BJ (cell line): ENCODE measurements at places on chromosomes 2 and 18. TPM values are rescaled to one million over a fixed set of nuclear protein-coding genes. Genes with fewer than 3 reads are reported as not detected.

Gene GPR35
- polyA plus RNA-seq: 0.10 and 0.17 TPM in 2 replicates

GRCh38 chr2:151637271-151637781 is 97.0 kb downstream of the NEB start:
- DNase-seq: no peak

Gene RIT2
- not detected in 2 replicates for polyA plus RNA-seq

DNA sequence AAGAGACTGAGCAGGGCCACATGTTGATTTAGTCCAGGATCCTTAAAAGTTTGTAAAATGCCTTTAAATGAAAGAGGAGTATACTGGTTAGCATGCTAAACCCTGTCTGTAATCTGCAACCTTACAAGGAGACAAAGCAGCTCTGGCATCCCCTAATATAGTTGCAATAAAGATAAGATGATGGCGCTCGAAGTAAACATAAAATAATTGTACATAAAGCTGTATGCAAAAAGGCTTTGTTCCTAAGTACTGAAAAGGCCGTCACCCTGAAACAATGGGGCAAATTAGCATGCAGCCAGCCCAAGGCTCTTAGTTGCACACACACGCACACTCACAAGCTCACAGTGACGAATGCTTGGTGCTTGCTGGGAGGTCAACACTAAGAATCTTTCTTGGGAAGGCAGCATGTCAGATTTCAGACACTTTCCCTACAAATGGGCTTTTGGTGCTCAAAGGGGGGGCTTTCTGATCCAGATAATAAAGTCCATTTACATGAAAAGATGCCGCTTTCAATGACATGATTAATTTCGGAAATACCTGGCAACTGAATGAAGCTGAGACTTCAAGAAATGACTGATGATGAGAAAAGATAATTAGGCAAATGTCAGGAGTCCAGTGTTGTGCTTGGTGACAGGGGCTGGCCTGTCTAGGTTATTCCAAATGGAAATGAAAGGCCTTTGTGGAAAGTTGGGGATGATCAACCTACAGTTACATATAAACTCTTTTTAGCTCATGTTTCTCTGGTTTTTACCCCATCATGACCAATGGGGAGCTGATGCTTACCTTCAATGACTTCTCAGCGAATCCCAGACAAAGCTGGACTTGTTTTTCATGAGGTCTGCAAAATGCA is 370.3 kb downstream of the MEIS1 start:
- no peak for DNase-seq

DNA sequence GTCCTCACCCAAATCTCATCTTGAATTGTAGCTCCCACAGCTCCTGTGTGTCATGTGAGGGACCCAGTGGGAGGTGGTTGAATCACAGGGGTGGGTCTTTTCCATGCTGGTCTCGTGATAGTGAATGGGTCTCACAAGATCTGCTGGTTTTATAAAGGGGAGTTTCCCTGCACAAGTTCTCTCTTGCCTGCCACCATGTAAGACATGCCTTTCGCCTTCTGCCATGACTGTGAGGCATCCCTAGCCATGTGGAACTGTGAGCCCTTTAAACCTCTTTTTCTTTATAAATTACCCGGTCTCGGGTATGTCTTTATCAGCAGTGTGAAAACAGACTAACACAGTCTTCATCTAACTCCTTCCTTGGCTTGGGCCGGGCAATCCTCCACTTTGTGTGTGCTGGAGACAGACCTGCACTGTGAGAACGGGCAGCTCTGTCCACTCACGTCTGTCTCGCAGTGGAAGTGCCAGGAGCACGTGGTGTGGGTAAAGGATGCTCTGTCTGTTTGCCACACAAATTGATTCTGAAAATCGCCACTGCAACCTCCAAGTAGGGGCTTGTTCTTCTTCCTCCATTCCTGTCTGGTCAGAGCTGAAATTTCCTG is 47.6 kb upstream of the OTOS start:
- DNase-seq: no peak

GRCh38 chr2:83742117-83742782 is 716.8 kb downstream of the SUCLG1 start:
- peak; percentile 25 for DNase-seq

Gene METTL5
- polyA plus RNA-seq: 17.3 and 30.3 TPM in 2 replicates

- DNase-seq: no peak
These were observed 9.8 kb downstream of the GATA6 start for GRCh38 chr18:22179174-22179573.

GRCh38 chr2:228657807-228658402 is 476.4 kb upstream of the SPHKAP start:
- no peak for DNase-seq

DNA sequence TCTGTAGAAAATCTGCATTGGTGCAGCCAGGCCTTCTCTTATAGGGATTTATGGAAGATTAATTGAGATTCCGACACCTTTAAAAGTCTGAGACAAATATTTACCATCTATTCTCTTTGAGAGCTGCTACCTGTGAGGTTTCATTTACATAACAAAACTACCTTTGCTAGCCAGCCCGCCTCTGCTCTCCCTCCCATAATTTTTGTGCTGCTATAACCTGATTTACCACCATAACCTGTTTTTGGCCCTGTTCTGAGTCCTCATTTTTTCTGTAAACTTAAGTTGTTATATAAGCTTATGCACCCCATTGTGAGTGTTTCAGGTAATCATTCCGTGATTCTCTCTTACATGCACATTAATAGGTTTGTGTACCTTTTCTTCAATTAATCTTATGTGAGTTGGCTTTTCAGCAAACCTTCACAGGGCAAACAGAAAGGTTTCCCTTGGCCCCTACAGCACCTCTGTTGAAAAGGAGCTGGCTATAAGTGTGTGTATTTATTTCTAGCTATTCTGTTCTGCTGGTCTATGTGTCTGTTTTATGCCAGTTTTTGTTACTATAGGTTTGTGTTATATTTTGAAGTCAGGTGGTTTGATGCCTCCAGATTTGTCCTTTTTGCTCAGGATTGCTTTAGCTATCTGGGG is 114.9 kb upstream of the XIRP2 start:
- DNase-seq: no peak

GRCh38 chr18:46407486-46408166 is 249.4 kb downstream of the LOXHD1 start:
- DNase-seq: no peak

Gene CRYBA2
- 0.26 TPM in 1 of 2 replicates, not detected in the other for polyA plus RNA-seq

Gene KLHL14
- polyA plus RNA-seq: not detected in 2 replicates

Gene TGFA
- 0.06 and 0.13 TPM in 2 replicates for polyA plus RNA-seq

GRCh38 chr2:10231551-10232085 is 71.1 kb upstream of the HPCAL1 start:
- no peak for DNase-seq

GRCh38 chr18:37249895-37250618 is 315.5 kb downstream of the CELF4 start:
- no peak for DNase-seq

Gene FAM124B
- 0.04 TPM in 1 of 2 replicates, not detected in the other for polyA plus RNA-seq

DNA sequence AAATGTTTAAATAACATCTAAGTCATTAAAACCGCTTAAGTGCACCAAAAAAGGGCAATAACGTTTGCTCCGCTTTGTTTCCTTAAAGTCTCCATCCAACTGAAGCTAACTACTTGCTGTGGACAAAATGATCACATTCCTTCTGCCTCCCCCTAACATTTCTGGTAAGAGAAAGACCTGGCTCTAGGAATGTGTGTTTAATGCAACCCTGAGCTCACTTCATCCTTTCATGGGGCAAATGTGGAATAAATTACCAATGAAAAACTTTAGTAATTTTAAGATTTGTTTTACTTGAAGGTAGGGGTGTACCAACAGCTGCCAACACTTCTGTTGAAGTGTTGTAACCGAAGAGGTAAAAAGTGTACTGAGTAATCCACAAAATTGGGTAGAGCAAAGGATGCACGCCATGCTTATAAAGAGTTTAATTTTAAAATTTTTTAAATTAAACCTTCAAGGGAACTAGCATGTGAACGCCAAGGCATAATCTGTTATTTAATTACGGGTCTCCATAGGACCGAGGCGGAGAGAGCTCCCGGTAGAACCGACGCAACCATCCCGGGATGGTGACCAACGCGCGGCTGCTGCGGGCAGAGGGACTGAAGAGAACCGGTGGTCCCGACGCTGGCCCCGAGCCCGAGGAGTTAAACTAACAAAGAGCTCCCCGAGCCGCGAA is 1.1 kb downstream of the HNRNPLL start:
- DNase-seq: no peak

Gene COL6A3
- 522 and 695 TPM in 2 replicates for polyA plus RNA-seq

DNA sequence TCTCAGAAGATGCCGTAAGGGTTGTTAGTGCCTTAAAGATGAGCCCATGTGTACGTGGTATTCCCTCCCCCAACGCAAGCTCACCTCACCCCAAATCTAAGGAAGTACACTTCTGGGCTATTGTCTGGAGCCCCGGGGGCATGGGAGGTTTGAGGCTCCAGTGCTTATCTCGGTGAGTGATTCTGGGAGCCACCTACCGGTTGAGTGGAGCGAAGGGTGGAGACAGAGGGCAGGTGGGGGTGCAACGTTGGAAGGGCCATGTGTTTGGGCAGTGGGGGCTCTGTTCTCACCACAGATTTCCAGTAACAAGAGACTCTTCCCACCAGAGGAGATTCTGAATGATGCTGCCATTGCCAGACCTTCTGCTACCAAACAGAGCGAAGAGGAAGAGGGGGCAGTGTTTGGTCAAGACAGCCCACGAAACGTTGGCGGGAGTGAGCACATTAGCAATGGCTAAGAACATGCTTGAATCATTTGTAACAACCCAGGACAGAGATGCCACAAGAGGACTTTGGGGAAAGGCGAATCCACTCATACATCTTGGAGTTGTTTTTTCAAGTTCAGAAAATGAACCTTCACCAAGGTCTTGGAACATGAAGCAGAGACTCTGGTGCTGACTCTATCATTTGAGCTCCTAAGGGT is 38.7 kb downstream of the TWIST2 start:
- DNase-seq: no peak

GRCh38 chr2:148726228-148726627 is 81.7 kb downstream of the EPC2 start:
- DNase-seq: no peak

- no peak for DNase-seq
These were observed 498.5 kb upstream of the SETBP1 start for GRCh38 chr18:44181951-44182747.

DNA sequence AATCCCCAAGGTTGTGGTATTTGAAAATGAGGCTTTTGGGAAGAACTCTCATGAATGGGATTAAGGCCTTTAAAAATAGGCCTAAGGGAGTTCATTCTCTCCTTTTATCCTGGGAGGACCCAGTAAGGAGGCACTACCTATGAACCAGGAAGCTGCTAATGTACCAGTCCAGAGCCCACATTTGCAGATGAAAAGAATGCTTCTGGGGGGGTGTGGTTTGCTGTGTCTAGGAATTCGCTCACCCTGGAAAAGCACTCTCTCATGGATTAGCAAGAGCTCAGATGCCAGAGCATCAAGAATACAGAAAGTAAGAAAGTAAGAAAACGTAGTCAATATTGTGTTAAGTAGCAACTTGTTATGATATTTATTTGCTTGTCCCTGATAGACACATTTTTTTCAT is 785.7 kb upstream of the GYPC start:
- DNase-seq: no peak

Gene KCNG3
- polyA plus RNA-seq: not detected in 2 replicates

DNA sequence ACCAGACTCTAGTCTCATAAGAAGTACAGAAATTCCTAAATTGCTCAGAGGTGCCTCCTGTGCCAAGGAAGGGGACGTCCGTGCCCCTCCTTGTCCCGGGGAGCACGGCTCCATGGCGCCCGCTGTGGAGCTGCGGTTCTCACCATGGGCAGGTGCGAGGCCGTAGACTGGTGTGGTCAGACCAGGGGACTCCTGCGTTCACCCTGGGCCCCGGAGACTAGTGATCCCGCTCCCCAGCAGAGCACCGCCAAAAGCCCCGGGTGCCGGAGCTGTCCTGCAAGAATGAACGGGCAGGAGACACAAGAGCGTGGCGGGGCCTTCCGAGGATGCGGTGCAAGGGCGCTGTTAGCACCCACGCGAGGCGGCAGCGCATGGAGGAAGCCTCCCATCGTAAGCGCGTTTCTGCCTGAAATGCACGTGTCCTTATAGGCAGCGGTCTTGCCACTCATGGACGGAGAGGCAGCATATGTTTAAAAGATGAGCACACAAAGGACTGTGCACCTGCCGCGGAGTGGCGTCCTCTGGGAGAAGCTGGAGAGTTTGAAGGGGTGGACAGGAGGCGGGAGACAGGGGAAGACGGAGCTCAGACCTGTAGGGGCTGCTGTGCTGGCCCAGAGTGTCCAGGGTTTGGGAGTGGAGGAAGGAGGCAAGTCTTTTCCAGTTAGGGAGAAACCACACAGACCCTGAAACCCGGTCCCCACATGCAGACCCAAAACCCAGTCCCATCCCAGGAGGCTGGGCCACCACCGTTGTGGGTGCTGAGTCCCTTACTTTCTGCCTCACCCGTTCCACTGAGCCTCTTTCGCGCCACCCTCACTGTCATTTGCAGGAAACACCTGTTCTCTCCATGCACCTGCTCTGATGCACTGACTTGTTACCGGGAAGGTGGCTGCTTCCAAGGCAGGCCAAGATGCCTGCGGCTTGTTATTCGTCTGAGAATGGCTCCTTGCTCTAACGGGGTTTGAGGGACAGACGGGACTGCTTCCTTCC is 7.5 kb upstream of the KCNG2 start:
- DNase-seq: no peak

GRCh38 chr2:79393107-79393685 is 119.7 kb upstream of the CTNNA2 start:
- no peak for DNase-seq

DNA sequence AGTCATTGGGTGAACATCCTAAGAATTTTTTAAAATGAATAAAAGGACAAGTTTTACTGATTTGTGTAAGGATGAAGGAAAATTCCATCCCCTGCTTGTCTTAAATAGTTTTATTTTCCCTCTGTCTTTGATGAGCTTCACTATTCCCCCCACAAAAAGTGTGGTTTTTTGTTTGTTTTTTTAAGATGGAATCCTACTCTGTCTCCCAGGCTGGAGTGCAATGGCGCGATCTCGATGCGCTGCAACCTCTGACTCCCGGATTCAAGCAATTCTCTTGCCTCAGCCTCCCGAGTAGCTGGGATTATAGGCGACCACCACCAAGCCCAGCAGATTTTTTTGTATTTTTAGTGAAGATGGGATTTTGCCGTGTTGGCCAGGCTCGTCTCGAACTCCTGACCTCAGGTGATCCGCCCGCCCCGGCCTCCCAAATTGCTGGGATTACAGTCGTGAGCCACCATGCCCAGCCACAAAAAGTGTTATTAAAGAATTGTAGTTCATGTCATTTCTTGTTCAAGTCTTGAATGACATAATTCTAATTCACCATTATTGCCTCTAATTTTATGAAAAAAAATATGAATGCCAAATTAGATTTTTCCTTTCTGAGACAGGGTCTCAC is 91.7 kb downstream of the AGPS start:
- no peak for DNase-seq

Gene STARD6
- not detected in 2 replicates for polyA plus RNA-seq

Gene RAB10
- polyA plus RNA-seq: 50.5 and 98.1 TPM in 2 replicates

GRCh38 chr2:222360146-222360545 is 61.3 kb upstream of the PAX3 start:
- DNase-seq: no peak
